ENCODE measurements at places on chromosomes 5 and 9. TPM values are rescaled to one million over a fixed set of nuclear protein-coding genes. Genes with fewer than 3 reads are reported as not detected.

The IFNA2 gene
- total RNA-seq: not detected

The LRRC70 gene
- total RNA-seq: 0.32 TPM

The CDK7 gene
- 60.9 TPM for total RNA-seq

The SPATA31E1 gene
- not detected for total RNA-seq

The ARHGEF37 gene
- 1.3 TPM for total RNA-seq
